ENCODE measurements at places on chromosomes 11 and 22.

GRCh38 chr11:84923489-84923888, 703.7 kb downstream of the DLG2 start:
- no peak for DNase-seq

DNA sequence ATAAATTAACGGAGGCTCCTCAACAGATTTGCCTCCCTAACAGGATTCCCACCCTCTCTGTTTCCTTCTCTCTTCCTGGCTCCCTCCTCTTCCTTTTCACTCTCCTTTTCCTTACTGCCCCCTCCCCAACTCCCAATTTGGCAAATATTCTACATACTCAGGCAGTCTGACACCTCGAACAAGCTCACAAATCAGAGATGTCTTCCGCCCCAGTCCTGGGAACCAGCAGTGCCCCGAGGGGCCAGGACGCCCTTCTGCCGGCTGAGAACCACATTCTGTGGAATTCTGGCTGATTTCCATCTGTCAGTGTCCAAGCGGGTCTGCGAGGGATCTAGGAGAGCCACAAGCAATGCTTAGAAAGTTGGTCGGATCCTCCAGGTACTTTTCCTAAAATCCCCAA, 94.0 kb downstream of the NTM start:
- no peak for DNase-seq

DNA sequence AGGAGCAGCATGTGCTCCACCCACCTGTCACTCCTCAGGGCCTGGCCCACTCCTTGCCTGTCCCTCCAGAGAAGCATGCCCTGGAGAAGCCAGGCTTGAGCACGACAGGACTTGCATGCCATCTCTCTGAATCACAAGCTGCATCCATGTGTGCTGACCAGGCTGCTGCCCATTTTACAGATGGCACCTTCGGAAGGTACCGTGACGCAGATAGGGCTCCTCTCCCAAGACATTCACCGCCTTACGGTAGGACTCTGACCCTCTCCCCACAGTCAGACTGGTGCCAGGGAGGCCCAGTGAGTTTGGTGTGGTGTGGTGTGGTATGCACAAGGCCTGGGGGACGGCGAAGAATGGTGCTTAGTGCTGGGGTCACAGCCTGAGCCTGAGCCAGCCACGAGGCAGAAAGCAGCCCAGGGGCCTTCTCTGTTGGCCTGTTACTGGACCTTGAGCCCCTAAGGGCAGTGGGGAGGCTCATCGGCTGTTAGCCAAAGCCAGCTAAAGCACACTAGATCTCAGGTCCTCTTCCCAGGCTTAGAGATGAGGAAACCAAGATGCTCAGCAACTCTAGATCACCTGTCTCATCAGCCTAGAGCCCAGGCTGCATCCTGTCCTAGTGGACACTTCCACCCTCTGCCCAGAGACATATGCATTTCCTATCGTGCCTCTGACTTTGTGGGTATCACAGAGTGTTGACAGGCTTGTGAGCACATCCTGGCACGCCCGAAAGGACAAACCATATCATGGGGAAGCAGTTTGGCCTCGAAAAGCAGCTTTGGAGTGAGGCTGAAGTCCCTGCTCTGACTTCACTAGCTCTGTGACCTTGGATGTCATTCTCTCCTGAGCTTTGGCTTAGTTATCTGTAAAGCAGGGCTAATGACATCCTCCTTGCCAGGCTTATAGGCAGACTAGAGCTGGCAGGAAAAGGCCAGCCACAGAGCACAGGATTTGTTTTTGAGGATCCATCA, 17.8 kb downstream of the CYB5R2 start:
- no peak for DNase-seq

- no peak for DNase-seq
Observed at GRCh38 chr11:68135161-68135560, 14.0 kb upstream of the CHKA start.

DNA sequence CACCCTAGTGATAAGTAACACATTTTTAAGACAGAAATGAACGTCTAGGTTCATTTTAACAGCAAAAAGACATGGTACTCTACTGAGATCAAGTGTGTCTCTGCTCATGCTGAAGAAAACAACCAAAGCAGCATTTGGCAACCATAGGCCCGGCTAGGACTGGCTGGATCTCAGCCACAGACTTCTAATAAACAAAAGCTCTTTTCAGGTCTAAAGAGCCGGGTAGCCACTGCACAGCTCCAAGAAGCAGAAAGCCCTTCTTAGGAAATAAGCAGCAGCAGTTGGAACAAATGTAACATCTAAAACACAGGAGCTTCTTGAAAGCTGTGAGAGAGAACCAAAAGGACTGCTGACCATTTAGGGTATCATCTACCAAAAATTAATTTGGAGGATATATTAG, 37.6 kb downstream of the PITPNB start:
- no peak for DNase-seq

DNA sequence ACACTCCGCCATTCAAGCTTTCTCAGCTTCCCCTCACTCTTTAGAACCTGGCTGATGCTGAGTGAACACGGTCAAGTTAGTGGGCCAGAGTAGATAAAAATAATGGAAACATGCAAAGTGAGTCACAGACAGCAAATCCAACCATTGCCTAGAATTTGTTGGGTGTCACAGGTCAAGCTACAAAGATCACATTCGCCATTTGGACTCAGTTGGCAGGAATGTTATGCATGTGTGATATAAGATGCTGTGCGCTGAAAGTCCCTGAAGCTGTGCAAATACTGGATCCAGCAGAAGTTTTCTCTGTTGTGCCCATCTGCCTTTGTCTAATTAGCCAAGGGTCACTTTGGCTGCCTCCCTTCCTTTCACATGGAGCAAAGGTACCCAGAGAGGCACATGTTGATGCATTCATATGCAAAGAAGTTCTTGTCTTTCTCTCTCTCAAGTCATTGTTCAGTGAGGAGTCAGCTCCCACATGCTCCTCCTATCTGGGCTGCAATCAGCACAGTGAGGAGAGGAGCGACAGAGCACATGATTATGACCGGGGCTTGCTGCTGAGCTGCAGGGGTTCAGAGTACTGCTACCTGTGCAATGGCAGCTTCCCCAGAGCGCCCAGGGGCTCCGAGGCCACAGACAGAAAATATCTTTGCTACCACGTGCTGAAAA, 39.7 kb downstream of the FLI1 start:
- no peak for DNase-seq

- peak; percentile 37 for DNase-seq
Observed at GRCh38 chr11:66172146-66172545, 96.3 kb upstream of the RAB1B start.

- DNase-seq: no peak
Observed at GRCh38 chr22:29200901-29201300, 4.8 kb upstream of the EMID1 start.

DNA sequence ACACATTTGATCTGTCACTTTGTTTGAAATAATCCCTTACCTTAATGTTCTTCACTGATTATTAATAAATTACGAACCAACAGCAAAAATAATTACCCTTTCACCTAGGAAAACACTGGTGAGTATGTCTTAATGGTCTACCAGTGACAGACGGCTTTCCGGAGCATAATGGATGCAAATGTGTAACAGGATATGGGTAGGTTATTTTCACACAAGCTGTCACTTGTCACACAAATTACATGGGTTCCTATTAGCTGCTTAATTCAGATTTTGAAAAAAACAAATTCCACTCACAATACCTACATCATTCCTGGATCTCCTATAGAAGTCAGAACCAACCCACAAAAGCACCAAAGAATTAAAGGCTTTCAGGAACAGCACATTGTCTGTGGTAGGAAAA, 127.9 kb downstream of the WT1 start:
- no peak for DNase-seq

GRCh38 chr11:120622189-120622875, 110.8 kb downstream of the GRIK4 start:
- no peak for DNase-seq

GRCh38 chr11:74397501-74398243, 561 bp downstream of the PGM2L1 start:
- DNase-seq: peak; percentile 36

DNA sequence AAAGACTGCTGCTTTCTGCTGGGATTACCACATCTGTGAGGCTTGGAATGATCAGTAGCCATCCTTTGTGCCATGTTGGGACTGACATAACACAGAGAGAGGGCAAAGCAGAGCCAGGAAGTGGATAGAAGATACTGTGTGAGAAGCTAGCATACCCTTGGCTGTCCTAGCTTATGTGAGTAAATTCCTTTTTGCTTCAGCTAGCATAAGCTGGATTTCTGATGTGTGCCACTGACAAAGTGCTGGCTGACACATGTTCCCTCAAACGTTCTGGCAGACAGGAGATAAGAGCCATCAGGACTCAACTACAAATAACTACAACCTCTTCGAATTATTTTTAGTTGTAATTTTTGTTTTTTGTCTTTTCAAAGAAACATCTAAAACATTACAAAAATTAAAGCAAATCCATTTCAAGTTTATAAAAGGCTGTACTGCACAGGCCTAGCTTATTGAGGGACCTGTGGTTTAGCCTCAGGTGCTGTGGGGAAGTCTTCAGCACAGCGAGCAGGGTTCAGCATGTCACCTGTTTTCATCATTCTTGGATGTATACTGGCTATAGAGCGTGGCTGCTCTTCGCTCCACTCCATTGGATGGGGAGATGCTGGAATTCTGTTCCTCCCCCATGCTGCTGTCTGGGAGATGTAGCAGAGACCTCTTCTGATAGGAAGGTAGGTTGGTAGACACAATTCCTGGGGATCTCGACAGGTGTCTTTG, 120.9 kb downstream of the SWAP70 start:
- no peak for DNase-seq

DNA sequence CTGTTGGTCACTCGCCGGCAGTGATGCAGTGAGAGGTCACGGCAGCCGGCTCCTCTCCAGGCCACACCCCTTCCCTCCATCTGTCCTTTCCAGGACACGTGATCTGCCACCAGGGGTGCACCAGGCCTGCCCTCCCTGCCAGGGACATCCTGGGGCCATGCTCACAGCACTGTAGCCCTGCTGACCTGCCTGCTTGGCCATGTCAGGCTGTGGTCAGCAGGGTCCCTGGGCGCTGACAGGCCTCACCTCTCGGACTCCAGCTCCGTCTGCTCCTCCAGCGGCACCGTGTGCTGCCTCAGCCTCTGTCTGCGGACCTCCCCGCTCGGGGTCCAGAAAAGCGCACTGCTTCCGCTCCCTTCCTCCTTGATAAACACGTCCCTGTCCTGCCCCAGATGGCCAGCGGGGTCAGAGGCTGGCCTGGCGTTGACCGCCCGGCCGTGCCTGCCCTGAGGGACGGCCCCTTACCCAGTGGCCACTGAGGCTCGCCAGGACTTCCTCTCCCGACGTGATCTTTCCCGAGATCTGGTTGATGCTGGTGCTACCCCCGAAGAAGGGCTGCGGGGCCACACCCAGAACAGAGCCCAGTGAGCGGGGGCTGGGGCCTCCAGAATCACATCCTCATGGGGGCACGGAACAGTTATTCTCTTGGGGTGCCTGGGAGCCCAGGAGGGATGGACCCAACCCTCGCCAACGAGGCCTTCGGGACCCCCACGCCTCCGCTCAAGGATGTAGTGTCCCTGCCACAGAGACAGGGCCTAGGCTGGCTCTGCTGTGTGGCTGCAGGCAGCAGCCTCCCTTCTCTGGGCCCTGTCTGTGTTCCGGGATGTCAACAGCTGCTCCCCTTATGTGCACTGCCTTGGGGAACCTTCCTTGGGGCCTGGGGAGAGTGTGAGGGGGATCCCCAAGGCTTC, 36.3 kb upstream of the CARS1 start:
- no peak for DNase-seq

DNA sequence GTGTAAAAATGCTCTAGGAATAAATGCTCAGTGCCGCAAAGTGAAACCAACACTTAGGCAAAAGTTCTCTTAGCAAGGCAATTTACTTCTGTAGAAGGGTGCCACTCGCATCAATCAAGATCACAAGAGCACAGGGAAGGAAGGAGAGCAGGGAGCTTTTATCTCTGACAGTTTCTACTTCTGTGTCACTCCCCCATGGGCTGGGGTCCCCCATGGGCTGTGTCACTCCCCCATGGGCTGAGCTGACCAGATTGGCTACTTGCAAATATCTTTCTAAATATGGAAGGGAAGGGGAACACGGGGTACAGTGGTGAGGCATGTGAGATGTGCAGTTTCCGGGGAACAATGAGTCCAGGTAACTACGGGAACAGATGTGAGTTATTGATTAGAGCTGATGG, 397 bp downstream of the OR52N2 start:
- DNase-seq: no peak

- DNase-seq: no peak
Observed at GRCh38 chr22:49066619-49067018, 761.1 kb downstream of the BRD1 start.

DNA sequence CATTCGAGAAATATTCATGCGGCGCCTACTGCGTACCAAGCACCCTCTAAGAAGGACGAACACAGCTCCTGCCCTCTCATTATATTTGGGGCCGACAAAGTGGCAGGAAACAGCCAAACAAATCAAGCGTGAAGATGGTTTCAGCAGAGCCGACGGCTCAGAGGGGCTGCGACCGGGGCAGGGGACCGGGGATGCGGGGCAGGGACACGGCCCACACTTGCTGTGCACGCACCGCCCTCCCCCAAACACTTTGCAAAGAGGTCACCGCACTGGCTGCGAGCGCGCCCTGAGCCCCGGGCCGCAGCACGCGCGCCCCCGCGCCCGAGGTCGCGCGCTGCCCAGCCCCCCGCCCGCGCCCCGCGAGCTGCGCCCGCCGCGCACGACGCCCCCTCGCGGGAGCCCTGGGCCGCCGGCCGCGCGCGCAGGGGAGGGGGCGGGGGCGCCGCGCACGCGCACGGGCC, 255 bp upstream of the SYNGR1 start:
- peak; percentile 39 for DNase-seq

- DNase-seq: no peak
Observed at GRCh38 chr11:6437993-6438392, 2.8 kb downstream of the HPX start.

- DNase-seq: no peak
Observed at GRCh38 chr22:39908737-39909136, 7.9 kb downstream of the GRAP2 start.

GRCh38 chr22:34879001-34879400, 187.0 kb upstream of the ISX start:
- no peak for DNase-seq

DNA sequence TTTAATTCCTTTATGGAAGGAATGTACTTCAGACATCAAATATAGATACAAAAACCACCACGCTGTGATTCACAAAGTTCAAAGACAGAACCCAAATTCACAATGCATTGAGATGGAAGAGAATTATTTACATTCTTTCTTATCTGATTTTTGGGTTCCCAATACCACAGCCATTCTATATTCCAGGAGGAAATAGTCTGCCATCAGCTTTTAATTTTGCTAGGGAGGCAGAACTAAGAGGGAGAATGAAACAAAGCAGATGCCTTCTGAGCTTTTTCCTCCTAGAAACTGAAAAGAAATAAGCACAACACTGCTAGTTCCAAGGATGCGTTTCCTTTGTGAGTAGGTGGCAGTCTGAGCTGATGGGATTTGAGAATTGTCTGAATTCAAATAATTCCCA, 283.0 kb upstream of the NARS2 start:
- no peak for DNase-seq

Measured in activated naive CD8-positive, alpha-beta T cell treated with anti-CD3 and anti-CD28 coated beads, Interleukin-2, amount 50 U/mL, for 24 hours (primary cell).